CD8-positive, alpha-beta memory T cell (primary cell): ENCODE measurements at places on chromosomes 3 and 15.

GRCh38 chr3:19012846-19013245, 135.5 kb upstream of the KCNH8 start:
- DNase-seq = no peak

DNA sequence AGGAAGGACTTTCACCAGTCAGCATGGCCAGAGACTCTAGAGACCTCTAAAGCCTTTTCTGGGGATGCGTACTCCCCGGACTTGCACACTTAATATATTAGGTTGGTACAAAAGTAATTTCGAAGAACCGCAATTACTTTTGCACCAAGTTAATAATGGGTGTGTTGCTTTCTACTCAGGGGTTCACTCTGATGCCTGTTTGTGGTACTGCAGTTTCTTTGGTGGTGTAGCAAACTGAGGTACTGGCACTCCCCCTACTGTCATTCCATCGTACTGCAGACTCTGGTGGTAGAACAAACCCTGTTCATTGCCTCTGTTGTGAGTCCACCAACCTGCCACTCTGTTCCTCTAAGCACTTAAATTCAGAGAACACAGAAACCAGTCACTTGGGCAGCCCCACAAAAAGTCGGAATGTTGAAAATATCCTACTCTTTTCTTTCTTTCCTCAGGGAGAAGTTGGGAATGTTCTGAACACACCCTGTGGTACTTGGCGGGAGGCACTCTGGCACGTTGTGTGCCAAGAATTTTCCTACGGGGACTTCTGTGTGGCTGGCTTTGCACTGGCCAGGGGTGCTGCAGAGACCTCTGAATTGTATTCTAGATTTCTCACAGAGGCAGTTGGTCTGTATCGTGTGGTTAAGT, 46.3 kb downstream of the GABRG3 start:
- no peak for DNase-seq

GRCh38 chr3:89472101-89472500, 364.7 kb downstream of the EPHA3 start:
- no peak for DNase-seq

- DNase-seq = no peak
These were observed 52.8 kb upstream of the NSMCE3 start for GRCh38 chr15:29322415-29322814.

- DNase-seq = no peak
These were observed 206.0 kb upstream of the WNT5A start for GRCh38 chr3:55692957-55693558.

DNA sequence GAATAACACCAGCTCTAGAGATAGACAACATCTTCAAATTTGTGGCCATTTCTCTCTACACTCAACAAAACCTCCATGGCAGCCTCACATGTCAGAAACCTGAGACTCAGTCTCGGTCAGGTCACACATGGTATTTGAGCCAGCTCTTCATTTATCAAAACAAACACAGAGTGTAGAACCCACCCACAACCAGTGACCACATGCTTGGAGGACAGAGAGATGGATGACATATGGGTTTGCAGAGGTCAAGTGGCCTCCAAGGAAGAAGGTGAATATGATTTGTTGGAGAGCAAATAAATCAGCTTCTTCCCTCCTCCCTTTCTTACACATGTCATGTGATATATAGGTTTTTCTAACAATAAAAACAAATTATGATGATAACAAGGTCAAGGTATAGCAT, 278.1 kb upstream of the LRTM1 start:
- no peak for DNase-seq

DNA sequence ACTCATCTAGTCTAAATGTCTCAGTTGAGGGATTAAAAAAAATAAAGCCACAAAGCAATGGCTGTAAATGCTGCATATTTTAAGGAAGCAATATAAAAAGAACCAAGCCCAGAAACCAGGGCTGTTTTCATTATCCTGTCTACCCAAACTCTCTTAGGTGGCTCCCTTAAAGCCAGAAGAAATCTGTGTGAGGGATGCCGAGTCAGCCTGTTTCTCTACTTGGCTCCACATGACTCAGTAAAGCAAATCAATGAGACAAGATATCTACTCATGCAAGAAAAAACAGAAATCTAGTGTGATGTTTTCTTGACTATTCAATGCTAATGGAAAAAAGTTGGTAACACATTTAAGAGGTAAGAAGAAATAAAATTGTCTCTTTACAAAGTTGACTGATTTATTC, 296.2 kb downstream of the ZBTB20 start:
- no peak for DNase-seq

- DNase-seq = no peak
These were observed 263.3 kb downstream of the CLSTN2 start for GRCh38 chr3:140198242-140198641.

- no peak for DNase-seq
These were observed 797 bp downstream of the PAQR9 start for GRCh38 chr3:142962520-142963233.

DNA sequence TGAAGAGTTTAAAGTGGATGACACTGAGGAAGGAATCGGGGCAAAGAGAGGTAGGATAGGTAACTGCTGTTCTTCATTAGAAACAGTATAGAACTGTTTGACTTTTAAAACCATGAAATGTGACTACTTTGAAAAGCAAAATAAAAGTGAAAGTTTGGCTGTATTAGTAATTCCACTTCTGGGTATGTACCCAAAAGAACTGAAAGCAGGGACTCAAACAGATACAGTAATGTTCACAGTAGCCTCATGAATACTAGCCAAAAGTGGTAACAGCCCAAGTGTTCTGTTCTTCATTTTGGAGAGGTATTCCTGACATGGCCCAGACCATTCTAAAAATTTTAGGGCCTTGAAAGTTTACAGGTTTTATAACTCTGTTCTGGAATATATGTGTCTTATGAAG, 1055.4 kb downstream of the TBL1XR1 start:
- no peak for DNase-seq

DNA sequence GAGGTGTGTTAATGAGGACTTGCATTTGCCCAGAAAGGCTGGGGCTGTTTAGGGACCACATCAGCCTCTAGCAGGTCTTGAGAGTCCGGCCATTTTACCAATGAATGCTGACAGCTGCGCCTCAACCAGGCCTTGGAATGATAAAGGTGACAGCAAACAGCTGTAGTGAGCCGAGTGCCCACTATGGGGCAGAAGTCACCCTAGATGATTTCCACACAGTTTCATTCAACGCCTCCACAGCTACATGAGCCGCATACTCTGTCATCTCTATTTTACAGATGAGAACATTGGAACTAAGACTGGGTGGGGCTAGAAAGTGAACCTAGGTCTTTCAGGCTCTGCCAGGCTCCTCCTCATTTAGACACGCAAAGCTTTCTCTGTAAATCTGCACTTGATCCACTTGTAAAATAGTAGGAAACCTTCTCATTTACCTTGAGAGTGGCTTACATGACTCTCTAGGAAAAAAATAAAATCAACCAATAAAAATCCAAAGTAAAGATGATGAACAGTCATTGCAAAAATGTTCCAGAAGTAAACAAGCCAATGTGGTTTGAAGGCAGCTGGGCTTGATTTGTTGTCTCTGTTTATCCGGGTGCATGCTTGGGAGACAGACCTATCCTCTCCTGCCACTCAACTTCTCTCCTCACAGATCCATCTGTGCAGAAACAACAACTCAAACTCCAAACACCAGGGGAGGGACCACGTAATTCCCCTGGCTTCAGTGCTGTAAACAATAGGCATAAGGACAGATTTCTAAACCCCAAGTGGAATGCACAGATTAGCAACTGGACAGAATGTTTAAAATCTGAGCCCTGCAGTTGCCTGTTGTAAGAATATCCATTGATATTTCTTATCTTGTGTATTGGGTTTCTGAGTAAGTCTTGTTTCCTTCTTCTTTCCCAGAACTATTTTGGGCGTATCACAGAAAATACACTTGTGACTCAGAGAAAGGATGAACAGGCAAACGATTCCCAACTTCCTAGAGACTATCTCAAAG, 31.5 kb upstream of the LDHAL6B start:
- no peak for DNase-seq

DNA sequence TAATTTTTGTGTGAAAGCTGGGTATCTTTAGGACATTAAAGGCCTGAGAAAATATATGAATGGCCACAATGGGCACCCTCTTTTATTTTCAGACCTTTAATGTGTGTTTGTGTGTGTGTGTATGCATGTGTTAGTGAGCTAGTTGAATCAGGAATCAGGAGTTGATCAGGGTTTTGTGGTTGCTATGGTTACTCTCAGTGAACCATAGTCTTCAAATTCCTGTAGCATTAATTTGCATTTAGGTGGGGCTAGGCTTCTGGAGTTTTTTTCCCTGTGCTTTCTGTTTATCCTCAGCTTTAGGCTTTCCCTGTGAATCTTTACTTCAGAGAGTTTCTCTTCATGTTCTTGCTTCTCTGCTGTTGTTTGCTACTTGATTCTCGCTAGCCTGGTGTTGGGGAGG, 122.0 kb upstream of the ONECUT1 start:
- DNase-seq = no peak

- DNase-seq = no peak
These were observed 38.5 kb upstream of the SPTSSB start for GRCh38 chr3:161409858-161410257.

DNA sequence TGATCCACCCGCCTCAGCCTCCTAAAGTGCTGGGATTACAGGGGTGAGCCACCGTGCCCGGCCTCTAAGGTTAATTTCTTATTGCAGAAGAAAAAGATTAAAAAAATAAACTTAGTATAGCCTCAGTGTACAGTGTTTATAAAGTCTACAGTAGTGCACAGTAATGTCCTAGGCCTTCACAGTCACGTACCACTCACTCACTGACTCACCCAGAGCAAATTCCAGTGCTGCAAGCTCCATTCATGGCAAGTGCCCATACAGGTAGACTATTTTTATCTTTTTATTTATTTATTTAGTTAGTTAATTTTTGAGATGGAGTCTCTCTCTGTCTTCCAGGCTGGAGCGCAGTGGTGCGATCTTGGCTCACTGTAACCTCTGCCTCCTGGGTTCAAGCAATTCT, 3.2 kb upstream of the FLNB start:
- no peak for DNase-seq

GRCh38 chr3:124491098-124491497, 239.2 kb upstream of the UMPS start:
- DNase-seq = no peak

GRCh38 chr3:148262980-148263379, 434.7 kb upstream of the AGTR1 start:
- no peak for DNase-seq

DNA sequence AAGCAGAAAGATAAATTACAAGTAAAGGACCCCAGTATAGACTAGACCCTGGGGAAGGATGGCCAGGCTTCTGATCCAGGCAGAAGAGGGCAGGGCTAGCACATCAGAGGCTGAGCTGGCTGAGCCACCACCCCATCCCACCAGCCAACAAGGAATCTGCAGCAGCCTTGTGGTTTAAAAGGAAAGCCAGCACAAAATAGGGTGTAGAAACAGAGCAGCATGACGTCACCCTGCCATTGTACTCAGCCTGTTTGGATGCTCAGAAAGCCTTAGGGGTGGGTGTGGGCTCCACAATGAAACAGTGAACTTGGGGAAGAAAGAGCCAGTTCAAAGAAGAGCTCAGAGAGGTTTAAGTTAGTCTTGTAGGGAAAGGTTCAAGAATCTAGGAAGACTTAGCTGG, 28.2 kb downstream of the DUOX1 start:
- no peak for DNase-seq

DNA sequence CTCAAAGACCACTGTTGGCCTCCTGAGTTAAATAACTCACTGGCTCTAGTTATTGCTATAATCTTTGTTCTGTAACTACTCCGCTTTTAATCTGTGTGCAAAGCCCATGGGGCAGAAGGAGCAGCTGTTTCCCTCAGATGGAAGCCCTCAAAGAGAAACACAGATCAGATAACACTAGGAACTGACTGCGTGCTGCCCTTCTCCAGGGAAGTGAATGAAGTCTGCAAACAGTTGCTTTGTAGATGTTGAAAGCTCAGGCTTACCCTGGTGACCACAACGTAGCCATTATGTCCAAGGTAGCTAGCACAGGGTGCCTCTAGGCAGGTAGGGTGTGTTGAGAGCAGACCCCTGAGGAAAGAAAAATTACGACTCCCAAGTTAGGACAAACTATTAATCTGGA, 152.3 kb upstream of the STAC start:
- DNase-seq = no peak
